ENCODE measurements at places on chromosomes 3 and 15. TPM values are rescaled to one million over a fixed set of nuclear protein-coding genes. Genes with fewer than 3 reads are reported as not detected.

Gene CHDH
- total RNA-seq = 114 TPM

Gene NECTIN3
- 40.1 TPM for total RNA-seq

Gene SLC12A1
- not detected for total RNA-seq

Gene TASOR
- 69.1 TPM for total RNA-seq

Gene COL6A5
- total RNA-seq = not detected

Gene KBTBD13
- not detected for total RNA-seq

Gene TRAT1
- 0.41 TPM for total RNA-seq

Gene PLA2G4E
- total RNA-seq = not detected

Gene PLSCR2
- total RNA-seq = 2.9 TPM

Gene PCNP
- 95.7 TPM for total RNA-seq

Gene PGBD4
- total RNA-seq = 1.5 TPM

GRCh38 chr3:110576960-110577359 lies 494.7 kb upstream of the NECTIN3 start:
- DNase-seq = no peak

DNA sequence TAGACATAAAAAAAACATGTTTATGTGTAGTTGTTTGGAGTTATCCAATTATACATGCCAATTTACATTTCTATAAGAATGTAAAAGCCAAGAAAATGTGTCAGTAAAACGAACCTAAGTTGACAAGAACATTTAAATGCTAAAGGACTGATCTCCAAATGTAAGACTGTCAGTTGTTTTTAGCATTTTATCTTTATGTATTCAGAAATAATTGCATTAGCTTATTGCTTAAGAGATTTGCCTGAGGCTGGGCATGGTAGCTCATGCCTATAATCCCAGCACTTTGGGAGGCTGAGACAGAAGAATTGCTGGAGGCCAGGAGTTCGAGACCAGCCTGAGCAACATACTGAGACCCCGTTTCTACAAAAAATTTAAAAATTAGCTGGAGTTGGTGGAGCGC lies 26.9 kb downstream of the PXK start:
- DNase-seq = no peak

DNA sequence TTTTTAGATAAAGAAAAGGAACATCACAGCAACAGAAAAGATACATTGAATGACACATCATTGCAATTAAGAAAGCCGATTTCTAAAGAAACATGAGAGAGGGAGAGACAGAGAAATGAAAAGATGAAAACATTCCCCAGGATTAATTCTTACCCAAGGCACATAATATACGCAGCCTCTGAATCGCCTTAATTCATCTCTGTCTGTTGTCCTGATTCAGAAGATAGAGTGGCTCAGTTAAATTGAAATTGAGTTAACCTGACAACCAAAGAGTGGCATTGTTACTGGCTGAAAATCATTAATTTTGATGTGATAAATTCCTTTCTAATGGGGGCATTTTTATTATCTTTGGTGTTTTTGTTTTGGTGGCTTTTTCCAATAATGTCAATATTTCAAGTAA lies 701.9 kb downstream of the EDEM1 start:
- DNase-seq = no peak

- no peak for DNase-seq
These were observed 12.5 kb downstream of the CHDH start for GRCh38 chr3:53833700-53834099.

- DNase-seq = no peak
These were observed 161.9 kb downstream of the WNT7A start for GRCh38 chr3:13718000-13718399.

- no peak for DNase-seq
These were observed 23.1 kb upstream of the GABPB1 start for GRCh38 chr15:50377867-50378751.

GRCh38 chr3:29064085-29064484 lies 216.8 kb upstream of the RBMS3 start:
- no peak for DNase-seq

GRCh38 chr15:60799885-60800284 lies 320.9 kb upstream of the ICE2 start:
- DNase-seq = no peak

Data from transverse colon (tissue), 4 donors.